ENCODE measurements at places on chromosomes 1 and 21. TPM values are rescaled to one million over a fixed set of nuclear protein-coding genes. Genes with fewer than 3 reads are reported as not detected.

The NES gene
- 2.8 TPM for total RNA-seq

The DIRAS3 gene
- total RNA-seq: 1.6 TPM

The CACHD1 gene
- 7.1 TPM for total RNA-seq

The AK5 gene
- not detected for total RNA-seq

The IVL gene
- total RNA-seq: not detected

The ZBTB8B gene
- total RNA-seq: 0.19 TPM

- no peak for DNase-seq
Measured at GRCh38 chr21:27569831-27570230, 602.9 kb upstream of the ADAMTS5 start.

DNA sequence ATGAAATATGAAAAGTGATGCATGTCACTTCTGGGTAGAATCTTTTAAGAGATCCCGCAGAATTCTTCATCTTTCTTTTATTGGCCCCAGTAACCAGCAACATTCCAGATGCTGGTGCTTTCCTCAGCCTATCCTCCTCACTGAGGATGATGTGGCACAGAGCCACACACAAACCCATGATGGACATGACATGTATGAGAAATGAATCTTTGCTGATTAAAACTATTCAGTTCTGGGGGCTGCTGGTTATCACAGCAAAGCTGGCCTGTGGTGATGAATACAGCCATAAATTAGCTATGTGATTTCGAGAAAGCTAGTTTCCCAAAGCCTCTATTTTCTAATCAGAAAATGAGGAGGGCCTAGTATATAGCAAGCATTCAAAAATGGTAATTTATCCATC is 8.3 kb upstream of the ERICH3 start:
- no peak for DNase-seq

DNA sequence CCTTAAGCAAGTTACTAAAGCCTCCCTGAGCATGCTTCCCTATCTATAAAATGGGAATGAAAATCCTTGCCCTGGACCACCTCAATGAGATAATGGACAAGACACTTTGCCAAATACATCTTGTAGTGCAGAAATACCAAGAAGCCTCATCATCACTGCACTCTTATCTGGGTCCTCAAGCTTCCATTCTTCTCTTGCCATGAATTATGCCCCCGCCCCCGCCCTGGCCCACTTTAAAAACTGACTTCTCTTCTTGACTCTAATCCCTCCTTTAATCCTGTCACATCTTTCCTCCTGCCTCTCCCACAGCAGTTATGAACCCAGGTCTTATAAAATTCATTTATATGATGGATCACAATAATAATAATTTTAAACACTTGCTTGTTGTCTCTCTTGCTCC is 14.8 kb downstream of the ARHGEF11 start:
- DNase-seq: no peak

DNA sequence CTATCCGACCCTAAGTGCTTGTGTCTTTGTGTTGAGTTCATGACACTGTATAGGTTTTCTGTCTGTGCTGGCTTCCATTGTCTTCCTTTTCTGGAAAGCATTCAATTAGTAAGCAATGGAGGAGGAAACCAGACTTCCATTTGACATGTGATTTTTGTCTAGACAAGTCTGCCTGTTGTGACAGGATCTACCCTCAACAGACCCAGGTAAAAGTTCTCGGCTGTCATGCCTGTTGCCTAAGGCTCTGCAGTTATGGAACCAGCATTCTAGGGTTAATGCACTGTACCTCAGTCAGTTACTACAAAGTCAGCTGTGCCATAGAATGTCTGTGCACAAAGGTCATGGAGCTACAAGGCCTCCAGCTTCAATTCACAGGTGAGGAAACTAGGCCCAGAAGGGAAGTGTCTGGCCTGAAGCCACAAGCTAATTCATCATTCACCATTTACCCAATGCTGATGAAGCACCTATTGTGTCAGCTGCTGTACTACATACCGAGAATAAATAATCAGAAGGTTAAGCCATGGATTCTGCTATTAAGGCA is 72.3 kb downstream of the PLPP3 start:
- no peak for DNase-seq

DNA sequence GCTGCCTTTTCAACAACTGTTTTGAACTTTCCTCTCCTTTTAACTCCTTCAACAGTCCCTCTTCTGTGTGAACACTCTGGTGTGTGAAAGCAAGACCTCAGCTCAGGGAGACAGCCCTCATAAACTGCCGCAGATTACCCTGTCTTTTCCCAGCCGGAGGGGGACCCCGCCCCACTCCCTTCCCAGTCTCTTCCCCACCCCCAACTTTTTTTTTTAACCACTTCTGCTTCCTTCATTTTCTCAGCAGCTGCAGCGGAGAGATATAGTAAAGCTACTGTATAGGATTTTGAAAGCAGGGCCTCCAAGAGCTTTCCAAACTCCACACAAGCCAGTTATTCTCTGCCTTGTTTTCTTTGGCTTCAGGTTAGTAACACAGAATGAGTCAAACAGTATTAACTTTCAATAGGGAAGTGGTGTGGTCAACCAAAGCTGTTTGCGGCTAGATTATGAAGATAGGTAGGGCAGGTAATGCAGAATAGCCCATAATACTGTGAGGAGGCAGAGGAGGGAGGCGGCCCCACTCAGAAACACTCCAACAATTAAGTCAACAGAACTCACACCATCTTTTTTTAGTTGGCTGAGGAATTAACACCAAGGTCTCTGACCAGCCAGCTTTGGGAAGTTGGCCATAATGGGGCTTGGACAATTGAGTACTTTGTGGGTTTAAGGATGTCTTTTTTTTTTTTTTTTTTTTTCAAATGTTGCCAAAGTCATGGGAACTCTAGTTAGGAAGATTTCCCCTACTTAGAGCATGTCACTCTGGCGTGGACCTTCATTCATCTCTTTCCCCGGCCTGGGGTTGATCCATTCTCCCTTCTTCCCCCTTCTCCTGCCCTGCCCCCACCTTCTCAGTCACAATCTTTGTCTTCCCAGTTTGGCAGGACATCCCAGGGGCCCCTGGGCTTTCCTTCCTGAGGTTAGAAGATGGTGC is 177.0 kb downstream of the CLIC6 start:
- no peak for DNase-seq

DNA sequence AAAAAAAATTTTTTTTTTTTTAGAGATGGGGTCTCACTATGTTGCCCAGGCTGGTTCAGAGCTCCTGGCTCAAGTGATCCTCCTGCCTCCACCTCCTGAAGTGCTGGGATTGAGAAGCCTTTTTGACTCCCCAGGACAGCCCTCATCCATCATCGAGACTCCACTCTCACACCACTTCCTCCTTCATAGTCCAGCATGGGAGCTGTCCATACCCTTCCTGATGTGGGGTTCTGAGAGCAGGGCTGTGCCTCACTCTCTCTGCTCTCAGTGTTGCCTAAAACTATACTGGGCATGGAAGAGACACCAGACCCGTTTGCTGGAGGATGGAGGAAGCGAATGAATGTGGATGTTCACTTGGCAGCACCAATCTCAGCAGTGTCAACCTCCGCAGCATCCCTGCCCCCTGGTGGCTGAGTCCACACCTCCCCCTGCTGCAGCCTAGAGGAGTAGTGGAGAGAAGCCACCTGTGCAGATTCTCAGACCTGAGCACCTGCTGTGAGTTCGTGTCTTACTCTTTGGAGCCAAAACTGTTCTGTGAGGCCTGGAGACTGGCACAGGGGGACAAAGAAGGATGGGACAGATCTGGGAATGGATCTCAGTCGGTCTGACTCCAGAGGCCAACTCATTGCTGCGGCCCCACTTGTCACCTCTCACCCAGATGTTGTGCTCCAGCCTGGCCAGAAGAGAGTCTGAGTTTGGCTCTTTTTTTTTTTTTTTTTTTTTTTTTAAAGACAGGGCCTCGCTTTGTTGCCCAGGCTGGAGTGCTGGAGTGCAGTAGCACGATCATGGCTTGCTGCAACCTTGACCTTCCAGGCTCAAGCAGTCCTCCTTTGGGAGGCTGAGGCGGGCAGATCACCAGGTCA is 17.7 kb downstream of the TINAGL1 start:
- DNase-seq: peak; percentile 90

DNA sequence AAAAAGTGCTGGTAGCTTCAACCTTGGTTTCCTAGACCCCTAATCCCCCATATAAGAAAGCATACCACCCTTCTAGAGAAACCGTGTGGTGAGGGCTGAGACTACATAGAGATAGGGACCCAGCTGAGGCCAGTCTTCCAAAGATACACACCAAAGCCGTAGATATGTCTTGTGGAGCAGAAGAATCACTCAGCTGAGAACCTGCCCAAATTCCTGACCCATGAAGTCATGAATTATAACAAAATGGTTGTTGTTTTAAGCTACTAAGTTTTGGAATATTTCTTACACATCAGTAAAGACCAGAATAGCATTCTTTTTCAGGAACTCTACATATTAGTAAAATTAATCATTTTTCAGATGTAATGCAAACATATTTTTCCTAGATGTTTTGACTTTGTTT is 3.3 kb upstream of the SNRPE start:
- no peak for DNase-seq

DNA sequence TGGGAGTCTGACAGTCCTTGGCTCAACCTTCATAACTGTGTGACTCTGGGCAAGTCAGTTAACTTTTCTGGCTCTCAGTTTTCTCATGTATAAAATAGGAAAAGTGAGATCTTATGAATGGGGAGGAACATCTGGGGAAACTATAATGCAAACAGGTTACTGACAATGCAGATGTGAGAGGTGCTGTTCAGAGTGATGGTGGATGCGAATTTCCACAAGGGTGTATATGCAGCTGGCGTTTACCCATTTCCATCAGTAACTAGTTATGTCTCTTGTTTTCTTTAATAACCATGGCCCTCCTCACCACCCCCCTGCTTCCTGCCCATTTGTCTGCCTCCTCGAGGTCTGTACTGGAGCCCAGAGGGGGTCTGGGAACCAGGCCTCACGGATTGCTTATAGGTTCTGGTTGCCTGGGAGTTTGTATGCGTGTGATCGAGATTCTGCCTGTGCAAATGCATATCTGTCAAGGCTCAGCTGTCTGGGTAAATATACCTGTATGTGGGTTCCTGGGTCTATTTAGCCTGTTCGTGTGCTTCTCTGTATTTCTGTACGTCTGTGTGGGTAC is 44.4 kb downstream of the AHDC1 start:
- no peak for DNase-seq

DNA sequence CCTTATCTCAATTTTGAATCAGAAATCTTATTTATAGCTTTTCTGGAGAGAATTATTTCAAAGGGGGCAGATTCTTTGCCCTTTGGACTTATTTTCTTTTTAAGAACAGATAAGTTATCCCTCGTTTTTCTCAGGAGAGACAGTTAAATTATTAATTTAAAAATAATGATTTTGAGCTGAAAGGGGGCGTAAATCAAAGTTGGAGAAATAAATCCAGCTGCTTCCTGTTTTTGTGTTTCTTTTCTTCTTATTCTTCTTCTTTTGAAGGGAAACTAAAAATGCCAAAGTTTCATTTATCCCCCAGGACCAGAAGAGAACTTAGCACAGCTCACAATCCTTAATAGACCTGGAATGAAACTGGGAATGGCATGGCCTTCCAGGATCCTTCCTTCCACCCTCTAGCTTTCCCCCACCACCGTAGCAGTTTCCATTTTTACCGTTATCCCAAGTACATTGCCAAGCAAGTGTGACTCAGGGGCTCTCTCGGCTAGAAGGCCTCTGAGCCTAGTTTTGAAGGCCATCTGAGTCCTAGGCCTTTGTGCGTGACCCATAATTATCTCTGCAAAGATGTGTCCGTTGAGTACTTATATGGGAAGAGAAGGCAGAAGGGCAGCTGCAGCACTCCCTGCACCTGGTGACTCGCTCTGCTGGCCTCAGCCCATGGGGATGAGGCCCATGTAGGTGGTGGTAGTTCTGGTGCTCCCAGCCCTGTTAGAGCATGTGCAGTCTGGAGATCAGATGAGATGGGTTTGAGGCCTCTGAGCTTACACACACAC is 181.7 kb downstream of the ROR1 start:
- DNase-seq: no peak

- DNase-seq: peak; percentile 55
Measured at GRCh38 chr1:202812176-202813026, 1.6 kb downstream of the PCAT6 start.

GRCh38 chr1:235834620-235835019 is 32.1 kb downstream of the LYST start:
- no peak for DNase-seq

- DNase-seq: no peak
Measured at GRCh38 chr1:230800891-230801840, 54.0 kb downstream of the CAPN9 start.

GRCh38 chr1:194084755-194085154 is 898.3 kb upstream of the B3GALT2 start:
- no peak for DNase-seq

- DNase-seq: no peak
Measured at GRCh38 chr1:67889953-67890567, 56.8 kb upstream of the GNG12 start.

DNA sequence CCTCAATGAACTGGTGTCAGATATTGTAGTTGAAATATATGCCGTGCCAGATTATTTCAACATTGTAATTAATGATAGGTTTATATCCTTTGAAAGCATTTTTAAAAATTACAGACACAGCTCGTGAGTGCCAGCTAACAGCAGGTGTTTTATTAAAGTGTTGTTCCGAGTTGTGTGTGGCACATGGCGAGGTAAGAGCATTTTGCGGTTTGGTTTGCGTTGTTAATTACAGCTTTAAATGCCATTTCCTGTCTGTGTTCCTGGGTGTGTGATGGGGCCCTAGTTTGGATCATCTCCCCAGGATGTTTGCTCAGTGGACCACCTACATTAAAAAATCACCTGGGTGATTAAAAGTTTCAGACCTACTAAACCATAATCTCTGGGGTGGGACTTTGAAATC is 97.4 kb downstream of the PRDM2 start:
- DNase-seq: no peak

DNA sequence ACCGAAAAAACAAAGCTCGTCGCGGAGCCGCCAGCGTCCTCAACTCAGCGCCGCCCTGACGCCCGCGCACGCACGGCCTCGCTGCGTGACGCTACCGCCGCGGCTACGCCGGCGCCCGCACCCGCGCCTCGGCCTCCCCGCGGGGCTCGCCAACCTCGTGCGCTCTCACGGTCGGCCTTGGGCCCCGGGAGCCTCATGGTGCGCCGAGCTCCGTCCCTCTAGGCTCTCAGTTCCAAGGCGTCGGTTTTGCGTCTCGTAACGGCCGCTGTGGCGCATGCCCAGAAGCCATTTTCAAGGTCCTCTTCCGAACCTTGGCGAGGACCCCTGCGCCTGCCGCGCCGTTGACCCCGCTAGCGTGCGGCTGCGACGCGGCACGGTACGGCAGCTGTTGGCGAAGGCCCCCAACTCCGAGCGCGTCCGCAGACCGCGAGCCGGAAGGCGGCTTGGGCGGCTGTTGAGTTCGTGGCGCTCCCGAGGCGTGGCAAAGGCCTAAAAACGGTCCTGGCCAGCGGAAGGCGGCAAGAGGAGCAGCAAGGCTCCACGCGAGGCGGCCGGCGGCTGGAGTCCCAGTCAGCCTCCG is at the start of gene HENMT1:
Gene HENMT1, minus strand, starts transcription at position 64 of the 580 bp plus-strand sequence. CDS start 1,209 bp downstream, outside the sequence.
- peak; percentile 80 for DNase-seq

DNA sequence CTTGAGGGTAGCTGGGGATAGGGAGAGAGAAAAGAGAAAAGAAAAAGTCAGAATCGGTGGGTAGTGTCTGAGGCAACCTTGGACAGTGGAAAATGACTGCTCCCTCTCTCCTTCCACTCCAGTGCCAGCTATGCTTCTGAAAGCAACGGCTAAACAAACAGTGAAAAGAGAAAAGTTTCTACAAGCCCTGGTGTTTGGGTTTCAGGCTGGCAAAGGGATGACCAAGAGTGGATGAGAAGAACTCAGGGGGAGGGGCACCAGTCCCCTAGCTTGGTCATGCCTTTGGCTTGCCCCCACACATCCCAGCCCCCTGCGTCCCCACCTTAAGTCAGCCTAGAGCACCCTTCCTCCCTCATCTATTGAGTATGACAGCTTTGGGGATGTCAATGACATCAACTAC is 8.6 kb downstream of the IL22RA1 start:
- no peak for DNase-seq

Measured in Peyer's patch (tissue), 4 donors.